ENCODE measurements at places on chromosomes 7 and 10.
A peak's percentile ranks its signal among the peaks of the same experiment; 100 is the strongest.

DNA sequence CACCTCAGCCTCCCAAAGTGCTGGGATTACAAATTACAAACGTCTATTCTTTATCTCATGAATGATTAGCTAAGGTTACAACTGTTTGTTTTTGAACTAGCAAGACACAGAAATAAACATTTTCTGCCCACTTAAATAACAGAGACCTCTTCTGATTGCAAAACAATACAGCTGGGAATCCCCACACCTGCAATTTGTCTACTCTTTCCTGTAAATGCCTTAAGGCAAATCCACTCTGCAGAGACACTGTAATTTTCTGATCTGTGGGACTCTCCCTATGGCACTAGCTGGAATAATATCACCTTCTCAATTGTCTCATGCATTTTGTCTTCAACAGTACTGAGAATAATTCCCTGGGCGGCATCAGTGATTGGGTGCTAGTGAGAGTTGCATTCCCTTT, 149.3 kb upstream of the FAM3C start:
- no peak for DNase-seq

GRCh38 chr7:140592964-140593671, 47.5 kb downstream of the DENND2A start:
- no peak for DNase-seq

DNA sequence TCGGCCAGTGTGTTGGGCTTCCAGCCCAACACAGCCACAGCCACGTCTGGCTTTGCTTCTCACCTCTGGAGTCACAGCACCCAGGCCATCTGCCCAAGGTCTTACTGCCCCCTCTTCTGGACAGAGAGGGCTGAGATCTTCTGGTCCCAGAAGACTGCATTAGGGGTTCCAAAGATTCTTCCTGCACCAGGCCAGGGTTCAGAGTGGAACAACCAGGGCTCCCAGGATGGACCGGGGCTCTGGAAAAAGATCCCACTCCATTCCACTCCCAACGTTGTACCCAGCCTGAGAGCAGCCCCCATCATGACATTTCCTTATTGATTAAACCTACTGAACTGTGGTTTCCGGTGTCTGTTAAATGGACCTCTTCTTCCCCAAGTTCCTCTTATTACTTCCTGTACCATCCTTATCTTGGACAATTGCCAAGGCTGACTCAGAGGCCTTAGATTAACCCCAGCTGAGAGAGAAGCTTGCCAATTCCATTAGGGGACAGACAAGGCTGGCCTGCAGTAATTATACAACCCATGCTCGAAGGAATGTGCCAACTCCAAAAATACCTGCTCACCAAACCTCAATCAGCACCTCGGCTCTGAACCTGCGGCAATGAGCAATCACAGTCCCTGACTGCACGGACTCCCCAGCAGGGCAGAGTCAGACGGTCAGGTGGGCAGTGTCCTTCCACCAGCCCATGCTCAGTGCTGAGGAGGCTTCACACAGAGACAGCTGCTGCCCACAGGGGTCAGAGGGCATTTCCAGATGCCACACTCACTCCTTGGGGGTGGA, 47.9 kb upstream of the NPFFR1 start:
- no peak for DNase-seq

DNA sequence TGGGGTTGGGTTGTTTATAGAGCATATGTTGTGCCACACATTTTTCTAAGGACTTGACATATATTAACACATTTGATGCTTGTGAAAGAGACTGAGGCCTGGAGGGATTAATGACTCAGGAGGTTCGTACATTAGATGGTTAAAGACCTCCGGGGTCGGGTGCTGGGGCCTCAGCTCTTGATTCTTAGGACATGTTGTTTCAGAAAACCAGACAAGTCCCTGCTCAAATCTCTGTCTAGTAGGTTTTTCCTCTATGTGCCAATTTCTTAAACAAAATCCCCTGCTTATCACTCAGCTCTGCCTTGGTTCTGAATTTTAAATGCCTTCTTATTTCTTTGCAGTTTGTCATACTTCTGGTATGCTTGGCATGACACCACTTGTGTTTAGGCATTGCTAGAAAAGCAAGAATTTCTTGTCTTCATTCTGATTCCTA, 5.8 kb downstream of the UPP1 start:
- DNase-seq: no peak

DNA sequence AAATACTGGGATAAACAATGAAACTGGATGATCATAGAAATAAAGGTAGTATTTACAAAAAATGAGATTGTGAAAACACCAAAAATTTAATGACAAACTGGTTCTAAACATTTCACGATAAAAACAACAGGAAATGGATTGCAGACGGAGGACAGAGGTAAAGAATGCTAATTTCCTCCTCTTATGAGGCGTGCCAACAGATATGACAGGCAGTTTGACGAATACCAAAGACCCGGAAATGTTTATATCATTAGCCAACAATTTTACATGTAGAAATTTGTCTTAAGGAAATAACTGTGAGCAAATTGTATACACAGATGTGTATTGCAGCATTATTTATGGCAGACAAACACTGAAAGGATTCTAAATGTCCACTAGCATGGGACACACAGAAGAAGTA, 162.0 kb upstream of the MGMT start:
- no peak for DNase-seq

DNA sequence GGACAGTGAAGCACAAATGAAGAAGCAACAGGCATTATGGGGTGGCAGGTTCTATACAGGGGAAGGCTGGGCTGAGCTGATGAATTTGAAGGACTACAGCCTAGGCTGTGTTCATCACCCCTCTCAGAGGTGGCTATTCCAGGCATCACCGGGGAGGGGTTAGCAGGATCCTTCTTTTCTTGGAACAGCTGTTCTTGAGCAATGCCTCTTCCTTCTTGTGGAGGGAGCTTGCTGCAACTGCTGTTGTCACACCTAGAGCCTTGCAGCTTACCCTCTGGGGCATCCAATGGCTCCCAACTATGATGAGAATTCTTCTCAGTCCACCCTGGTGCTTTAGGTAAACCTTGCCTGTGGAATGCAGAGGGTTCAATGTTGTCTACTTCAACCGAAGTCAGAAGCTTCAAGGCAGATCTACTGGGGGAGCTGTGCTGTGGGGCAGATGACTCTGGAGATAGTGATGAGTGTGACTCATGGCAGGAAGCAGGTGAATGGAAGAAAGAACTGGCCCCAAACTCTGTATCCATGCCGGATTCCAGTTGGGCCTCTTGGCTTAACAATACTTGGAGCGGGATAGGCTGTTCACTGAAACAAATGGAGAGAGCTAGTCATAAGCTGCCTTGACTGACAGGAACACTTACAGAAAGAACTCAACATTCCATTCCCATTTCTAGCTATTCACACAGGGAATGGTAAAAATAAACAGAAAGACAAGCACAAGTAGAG, 21.5 kb upstream of the PPP3CB start:
- DNase-seq: no peak

DNA sequence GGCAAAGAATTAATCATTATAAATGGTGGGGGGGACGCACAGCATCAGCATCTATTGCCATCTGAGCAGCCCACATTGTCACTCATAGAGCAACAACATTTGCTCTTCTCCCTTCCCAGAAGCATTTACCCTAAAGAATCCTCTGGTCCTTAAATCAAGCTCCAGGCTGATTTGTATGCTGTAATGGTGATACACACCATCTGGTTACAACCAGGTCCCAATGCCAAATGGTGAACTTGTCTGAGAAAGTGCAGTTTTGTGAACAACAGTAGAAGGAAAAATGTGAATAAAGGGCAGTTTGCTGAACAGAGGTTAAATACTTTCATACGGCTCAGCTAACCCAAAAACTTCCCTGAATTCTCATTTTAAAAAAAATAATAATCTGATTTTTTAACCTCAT, 38.8 kb upstream of the TCF7L2 start:
- no peak for DNase-seq

GRCh38 chr7:100435401-100436304, 644 bp downstream of the PPP1R35 start:
- peak; percentile 48 for DNase-seq

DNA sequence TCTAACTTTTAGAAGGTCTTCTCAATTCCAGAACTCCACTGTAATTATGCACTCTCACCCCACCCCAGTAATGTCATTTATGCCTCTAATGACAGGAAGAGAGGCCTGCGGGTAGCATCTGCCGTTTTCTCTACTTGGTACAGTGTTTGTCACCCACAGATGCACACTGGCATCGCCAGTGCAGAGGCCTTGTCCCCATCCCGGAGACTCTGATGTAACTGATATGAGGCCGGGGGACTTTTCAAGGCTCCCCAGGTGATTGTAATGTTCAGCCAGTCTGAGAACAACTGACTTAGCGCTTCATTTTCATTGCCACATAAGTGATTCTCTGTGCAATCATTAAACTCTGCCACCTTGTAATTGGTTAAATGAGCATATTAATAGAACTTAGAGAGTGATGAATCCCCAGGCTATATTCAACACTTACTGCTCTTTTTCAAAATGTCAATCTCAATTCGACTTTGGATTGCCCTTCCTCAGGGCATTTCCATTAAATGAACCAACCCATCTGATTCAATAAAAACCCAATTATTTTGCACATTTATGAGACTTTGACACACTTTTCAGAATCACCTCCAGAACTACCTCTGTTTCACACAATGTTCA, 113.2 kb downstream of the HERPUD2 start:
- DNase-seq: no peak

GRCh38 chr10:74167443-74167842, 16.4 kb downstream of the ADK start:
- DNase-seq: no peak

- no peak for DNase-seq
Measured at GRCh38 chr10:152915-153314, 17.7 kb downstream of the ZMYND11 start.

DNA sequence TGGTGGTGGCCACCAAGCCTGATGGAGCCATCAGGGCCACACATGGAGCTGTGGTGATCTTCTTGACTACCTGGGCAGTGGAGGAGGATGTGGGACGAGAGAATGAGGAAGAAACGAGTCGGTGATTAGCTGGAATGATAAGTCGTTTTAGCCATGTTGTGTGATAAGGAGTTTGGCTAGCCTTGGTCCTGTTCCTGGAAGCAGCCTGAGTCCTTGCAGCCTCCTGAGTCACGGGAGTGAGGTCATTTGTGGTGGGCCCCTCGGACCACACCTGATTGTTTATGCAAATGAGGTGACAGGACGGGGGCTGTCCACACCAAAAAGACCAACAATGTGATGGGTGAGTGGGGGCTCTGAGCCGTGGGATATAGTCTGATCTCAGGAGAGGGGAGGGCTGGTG, 554.4 kb downstream of the PTPRN2 start:
- DNase-seq: no peak

GRCh38 chr7:30863706-30864035, 48.0 kb upstream of the AQP1 start:
- no peak for DNase-seq

GRCh38 chr10:5079306-5079830, 14.8 kb upstream of the AKR1C3 start:
- no peak for DNase-seq

DNA sequence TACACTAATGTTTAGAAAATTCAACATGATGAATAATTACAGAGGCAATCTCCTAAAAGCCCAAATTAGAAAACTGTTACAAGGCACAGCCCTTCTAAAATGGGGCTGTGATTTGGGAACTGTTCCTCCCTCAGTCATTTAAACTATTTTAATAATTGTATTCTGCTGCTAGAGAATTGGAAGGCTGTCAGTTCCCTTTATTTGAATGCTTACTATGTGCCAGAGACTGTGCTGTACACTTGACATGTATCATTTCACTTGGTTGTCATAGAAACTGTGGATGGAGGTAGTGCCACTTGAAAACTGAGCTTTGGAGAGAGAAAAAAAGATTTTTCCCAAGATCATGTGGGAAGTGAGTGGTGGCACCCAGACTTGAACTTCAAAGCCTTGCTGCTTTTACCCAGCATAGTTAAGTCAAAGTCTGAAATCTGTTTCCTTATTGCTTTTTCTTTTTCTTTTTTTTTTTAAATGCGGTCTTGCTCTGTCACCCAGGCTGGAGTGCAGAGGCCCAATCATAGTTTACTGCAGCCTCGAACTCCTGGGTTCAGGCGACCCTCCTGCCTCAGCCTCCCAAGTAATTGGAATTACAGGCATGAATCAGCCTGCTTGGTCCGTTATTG, 23.6 kb downstream of the UBE2D1 start:
- no peak for DNase-seq

DNA sequence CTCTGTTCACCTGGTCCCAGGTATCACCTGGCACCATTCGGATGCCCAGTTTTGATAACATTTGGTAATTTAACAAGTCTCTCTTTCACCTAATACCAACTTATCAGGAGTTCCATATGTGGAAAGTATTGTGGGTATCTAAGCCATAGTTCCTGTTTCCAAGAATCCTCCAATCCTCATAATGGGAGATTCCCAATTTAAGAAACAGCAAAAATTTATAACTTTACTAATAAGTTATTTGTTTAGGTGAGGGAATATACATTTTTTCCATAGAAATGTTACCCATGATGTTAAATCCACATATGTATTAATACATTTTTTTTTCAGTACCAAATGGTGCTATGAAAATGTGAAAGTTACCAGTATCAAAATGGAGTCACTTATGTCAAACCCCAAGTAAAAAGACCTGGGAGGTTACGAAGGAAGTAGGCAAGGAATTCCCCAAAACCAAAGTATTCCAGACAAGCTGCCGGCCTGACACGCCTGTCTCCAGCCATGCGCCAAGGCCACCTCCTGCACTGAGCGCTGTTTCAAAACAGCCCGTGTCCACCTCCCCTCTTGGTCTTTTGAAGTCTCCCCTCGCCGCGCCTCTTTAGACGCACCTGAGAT, 44.8 kb downstream of the PRKCQ start:
- no peak for DNase-seq

- DNase-seq: no peak
Measured at GRCh38 chr10:95861386-95861785, 46.4 kb upstream of the CC2D2B start.

GRCh38 chr7:44151956-44152355, 10.8 kb upstream of the MYL7 start:
- DNase-seq: no peak

DNA sequence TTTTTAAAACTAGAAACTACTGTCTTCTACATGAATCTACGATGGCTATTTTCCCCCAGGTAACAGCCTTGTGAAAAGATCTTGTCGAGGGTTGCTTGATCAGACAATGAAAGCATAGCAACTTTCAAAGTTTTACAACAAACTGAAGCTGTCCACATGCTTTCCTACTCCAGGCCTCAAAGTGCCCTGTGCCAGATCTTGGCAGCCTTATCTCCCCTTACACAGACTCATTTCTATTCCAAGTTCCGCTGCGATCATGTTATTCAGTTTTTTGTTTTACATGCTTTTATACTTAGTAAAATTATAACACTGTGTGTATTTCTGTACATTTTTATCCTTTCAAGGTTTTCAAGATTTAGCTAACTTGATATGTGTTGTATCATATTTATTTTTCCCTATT, 661.7 kb upstream of the SORCS1 start:
- no peak for DNase-seq
